Cerebellar cortex (tissue), 1 donor: ENCODE measurements at places on chromosomes 3 and 15.
A peak's percentile ranks its signal among the peaks of the same experiment; 100 is the strongest.

- DNase-seq, result no peak
These were observed 110.7 kb upstream of the C3orf80 start for GRCh38 chr3:160114355-160114995.

DNA sequence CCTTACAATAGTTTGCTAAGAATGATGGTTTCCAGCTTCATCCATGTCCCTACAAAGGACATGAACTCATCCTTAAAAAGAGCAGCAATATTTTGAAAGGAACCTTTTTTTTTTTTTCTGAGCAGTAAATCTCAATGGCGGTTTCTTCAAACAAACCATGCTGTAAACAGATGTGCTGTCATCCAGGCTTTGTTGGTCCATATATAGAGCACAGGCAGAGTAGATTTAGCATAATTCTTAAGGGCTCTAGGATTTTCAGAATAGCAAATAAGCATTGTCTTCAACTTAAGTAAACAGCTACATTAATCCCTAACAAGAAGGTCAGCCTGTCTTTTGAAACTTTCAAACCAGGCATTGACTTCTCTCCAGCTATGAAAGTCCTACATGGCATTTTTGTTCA, 334.2 kb downstream of the SLC9A9 start:
- no peak for DNase-seq

DNA sequence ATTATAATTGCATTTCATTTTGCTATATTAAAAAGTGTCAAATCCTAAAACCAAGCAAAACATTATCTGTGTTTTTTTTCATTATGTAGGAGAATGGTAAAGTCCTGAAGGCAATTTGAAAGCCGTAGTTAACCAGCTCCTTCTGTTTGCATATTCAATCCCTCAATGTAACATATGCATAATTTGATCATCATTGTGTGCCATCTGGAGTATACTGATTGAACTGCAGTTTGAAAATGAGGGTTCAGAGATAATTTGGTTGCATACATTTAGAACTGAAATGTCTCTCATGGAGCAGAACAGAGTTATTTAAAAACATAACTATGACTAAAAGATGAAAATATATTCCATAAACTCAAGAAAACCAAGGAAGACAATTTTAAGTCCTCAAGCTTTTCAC, 518.6 kb downstream of the GBE1 start:
- DNase-seq, result no peak

- no peak for DNase-seq
These were observed 313.1 kb upstream of the PPP2R3A start for GRCh38 chr3:135652388-135652787.

DNA sequence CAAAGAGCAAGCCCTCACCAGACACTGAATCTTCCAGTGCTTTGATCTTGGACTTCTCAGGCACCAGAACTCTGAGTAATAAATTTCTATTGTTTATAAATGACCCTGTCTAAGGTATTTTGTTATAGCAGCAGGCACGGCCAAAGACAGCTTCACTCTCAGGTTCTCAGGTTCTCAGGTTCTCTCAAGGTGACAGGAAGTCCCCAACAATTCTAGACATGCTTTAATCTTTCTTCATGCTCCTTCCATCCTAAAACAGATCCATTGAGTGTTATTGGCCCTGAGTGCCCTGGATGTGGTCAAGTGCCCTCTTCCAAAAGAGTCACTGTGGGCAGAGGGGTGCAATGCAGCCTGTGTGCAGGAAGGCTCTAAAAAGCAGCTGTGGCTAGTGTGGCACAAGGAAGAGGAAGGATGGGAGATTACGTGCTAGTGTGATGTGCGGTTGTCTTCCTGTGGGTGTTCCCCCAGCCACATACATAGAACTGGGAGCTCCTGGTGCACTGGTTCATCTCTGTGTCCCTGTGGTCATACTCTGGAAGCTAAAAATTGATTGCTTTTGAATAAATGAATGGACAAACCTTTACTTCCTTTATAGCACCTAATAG, 11.0 kb upstream of the RAB7A start:
- no peak for DNase-seq

DNA sequence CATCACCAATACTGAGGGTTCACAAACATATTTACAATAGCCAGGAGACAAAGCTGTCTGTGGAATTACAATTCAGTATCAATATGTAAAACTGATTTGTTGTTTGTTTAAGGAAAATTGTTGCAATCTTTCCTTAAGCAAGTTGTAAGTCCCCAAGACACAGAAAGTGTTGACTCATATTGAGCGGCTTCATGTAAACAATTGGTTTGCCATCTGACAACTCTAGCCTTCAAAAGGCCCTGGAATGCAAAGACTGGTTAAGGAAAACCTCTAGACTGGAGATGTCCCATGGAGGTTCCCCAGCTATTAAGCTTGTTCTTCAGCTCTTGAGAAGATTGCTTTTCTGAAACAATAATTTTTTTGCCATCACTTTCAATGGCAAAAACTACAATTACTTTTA, 283.7 kb upstream of the PROK2 start:
- no peak for DNase-seq

DNA sequence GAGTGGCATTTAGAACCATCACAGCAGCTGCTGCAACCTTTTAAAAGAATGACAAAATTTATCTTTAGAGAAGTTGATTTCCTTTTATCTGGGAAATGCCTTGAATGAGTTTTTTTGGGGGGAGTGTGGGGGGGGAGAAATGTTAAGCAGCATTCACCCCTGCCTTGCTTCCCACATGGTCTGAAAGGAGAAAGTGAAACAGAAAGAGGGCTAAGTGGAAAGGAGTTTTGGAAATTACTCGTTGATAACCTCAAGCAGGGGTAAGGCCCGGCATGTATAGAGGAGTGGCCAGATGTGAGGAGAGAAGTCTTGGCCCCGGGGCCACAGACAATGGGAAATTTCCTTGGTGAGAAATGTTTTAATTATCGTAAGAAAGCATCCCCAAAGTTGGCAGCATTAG, 23.5 kb downstream of the B3GALNT1 start:
- DNase-seq, result no peak

DNA sequence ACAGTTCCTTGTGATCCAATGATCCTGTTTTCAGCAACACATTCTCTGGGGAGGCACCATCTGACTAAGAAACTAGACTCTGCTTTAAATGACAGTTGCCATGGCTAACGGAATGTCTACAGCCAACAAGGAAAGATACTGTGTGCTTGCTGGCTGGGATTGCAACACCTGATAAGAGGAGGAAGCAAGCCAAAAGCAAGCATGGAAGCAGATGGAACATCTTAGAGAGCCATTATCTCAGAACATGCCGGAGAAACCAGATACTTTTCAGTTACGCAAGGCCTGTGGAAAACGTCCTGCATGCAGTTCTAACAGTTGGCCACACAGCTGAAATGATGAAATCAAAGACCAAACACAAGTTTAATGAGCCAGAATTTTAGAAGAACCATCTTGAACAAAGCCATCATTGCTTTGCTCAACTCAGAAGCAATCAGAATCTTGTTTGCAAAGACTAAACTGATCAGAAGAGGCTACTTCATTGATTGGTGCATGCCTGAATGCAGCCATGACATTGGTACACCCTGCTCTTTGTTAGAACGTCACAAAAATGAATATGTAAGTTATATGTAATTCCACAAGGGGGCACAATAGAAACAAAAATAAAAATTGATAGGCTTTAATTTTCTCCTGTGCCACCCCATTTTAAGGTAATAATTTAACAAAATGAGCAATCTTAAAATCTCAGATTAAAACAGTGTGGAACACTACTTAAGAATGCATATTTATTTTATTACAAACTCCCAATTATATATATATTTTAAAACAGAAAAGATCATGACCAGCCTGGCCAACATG, 50.8 kb downstream of the GXYLT2 start:
- peak; percentile 57 for DNase-seq

DNA sequence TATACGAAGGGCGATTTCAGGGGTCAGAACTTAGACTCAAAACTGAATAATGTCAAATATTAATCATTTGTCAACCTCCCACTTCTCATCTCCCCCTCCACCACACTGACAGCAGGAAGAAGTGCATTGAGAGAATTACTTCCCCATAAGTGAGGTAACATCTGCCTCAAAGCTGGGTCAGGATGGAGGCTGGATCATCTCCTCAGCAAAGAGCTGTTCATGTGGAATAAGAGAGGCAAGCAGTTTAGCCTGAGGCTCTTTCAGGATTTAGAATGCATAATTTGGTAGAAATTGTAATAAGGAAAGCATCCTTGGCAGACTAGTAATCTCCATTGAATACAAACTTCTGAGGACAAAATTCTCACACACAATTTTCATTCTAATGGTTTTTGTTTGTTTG, 512.1 kb downstream of the ROBO1 start:
- no peak for DNase-seq

GRCh38 chr3:16311960-16312451, 47.0 kb downstream of the OXNAD1 start:
- DNase-seq, result no peak

DNA sequence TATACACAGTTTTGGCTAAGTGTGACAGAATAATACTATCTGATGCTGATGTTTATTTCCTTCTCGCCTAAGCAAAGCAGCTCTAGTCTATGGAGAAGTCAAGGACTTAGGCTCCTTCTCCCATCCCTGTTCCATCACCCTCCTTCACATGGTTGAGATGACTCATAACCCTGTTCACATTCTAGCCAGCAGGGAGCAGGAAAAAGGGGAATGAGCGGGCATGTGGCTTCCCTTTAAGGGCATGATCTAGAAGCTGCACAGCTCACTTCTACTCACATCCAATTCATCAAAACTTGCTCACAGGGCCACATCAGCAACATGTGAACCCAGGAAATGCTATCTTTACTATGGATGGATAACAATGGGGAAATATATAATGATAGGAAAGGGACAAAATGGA, 40.9 kb downstream of the CBLB start:
- no peak for DNase-seq

- no peak for DNase-seq
These were observed 219.3 kb downstream of the EBLN2 start for GRCh38 chr3:73280746-73281145.

DNA sequence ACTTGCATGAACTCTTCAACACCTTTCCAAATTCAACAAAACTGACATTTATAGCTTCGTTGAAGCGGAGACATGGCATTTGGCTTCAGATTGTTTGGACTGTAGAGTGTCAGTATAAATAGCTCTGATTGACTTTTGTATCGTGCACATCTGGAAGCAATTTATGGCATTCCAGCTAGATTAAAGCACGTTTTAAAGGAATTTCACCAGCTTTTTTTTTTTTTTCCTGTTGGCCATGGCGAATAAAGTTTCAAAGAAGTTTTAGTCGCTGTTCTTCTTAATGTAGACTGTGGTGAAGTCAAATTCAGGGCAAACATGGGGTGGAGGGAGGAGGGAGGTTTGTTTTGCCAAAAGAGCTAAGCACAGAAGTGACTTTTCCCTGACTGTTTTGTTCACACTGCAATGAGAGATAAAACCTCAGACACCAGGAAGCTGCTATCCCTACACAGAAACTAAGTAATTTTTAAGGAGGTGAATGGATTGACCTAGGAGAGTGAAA, 391.0 kb upstream of the RARB start:
- DNase-seq, result no peak

- DNase-seq, result peak; percentile 16
These were observed 199.1 kb downstream of the LRRN1 start for GRCh38 chr3:3998140-3998922.

DNA sequence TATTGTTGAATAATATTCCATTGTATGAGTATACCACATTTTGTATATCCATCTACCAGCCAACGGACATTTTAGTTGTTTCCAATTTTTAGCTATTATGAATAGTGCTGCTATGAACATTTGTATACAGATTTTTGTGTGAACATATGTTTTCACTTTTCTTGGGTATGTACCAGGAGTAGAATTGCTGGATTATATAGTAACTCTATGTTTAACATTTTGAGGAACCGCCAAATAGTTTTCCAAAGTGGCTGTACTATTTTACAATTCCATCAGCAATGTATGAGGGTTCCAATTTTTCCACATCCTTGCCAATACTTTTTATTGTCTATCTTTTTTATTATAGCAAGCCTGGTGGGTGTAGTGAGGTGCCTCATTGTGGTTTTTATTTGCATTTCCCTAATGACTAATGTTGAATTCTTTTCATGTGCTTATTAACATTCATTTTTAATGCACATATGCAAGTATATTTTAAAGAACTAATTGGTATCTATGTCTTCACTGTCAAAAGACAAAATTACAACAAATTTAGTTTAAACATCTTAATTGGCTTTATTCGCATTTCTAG, 77.5 kb upstream of the PIAS1 start:
- no peak for DNase-seq

GRCh38 chr3:9217784-9218513, 31.5 kb downstream of the SRGAP3 start:
- DNase-seq, result peak; percentile 60

- peak; percentile 41 for DNase-seq
These were observed 34.0 kb downstream of the RHCG start for GRCh38 chr15:89462198-89462912.

GRCh38 chr15:58528188-58528870, 96.5 kb downstream of the LIPC start:
- DNase-seq, result no peak
